Omental fat pad (tissue), 4 donors: ENCODE measurements at places on chromosomes 4 and X. TPM values are rescaled to one million over a fixed set of nuclear protein-coding genes. Genes with fewer than 3 reads are reported as not detected.

VEGFD gene
- total RNA-seq, result 4.5 TPM

DNA sequence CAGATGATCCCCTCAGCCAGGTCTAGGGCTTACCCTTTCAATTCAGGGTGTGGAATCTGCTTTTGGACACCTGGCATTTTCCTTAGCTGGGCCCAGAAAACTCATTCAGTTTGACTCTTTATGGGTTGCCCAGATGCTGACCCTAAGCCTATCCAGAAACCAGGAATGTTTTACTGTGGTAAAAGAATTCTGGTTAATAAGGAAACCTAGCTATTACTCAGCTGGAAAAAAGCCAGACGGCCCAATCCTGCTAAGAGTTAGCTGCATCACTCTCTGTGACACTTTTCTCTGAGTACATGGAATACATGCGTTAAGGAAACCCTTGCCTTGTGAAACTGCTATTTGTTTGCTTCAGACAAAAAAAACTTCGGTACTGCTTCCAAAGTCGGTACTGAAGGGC, 28.0 kb downstream of the ING2 start:
- DNase-seq, result no peak

DNA sequence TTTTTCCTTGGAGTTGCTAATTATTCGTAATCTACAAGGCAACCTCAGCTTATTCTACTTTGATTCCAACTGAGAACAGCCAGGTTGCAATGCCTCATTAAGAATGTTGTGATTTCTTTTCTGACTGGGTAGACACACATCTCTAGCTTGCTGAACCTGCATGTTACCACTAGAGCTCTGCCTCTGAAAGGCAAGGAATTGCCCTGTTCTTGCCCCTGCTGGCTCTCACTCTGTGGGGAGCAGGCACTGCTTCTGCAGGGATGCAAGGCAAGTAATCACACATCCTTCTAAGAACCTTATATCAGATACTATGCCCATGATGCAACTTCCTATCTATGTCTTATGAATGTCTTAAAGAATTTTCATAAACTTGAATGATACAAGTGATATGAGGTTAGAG, 503.2 kb downstream of the PACRGL start:
- no peak for DNase-seq

DNA sequence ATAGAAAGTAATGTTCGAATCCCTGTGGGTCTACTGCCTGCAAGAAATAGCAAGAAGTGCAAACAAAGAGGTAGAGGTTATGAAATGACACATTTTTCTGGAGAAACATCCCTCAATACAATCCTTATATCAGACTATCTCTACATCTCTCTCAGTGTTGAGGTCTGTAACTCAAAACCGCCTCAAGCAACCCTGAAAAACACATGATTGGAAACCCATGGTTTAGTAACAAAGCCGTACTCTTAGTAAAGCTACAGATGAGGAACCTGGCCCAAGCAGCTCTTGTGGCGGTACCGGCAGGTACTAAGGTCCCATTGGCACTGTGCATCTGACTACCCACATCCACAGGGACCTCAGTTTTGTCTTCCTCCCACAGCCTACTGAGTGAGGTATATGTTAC, 53.9 kb downstream of the IRF2 start:
- no peak for DNase-seq

ANTXR2 gene
- total RNA-seq, result 208 TPM

- DNase-seq, result no peak
Measured at GRCh38 chrX:150536455-150537116, 31.8 kb upstream of the MTM1 start.

GUCY1B1 gene
- 5.8 TPM for total RNA-seq

DNA sequence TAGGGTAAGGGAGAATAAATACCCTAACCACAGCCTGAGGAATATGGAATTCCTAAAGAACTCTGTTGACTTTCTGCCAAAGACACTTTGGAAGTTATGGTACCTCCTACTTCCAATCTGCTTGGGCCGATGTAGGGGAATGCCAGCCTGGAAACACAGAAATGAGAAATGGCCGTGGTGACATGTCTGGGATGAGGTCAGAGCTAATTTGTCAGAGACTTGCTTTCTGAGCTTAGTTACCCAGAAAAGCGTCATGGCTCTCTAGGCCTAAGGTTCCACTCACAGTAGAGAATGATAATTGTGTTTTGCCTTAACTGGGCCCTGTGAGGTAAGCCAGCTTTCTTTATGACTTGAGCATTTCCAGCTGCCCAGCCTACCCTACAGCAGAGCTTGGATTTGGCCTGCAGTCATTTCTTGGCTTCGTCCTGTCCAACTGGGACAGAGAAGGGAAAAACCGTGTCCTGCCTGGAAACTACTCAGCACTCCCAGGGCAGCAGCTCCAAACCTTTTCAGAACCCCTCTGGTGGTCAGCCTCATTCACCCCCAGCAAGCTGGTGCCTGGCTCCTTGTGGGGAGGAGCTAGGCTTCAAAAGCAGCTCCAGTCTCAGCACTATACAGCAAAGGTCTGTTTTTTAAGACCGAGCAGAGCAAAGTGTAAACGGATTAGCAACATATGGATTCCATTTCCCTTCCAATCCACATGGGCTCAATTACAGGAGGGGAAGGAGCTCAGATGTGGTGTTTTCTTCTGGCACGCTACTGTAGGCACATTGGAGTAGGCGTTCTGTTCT, 92.3 kb downstream of the RLIM start:
- no peak for DNase-seq

DNA sequence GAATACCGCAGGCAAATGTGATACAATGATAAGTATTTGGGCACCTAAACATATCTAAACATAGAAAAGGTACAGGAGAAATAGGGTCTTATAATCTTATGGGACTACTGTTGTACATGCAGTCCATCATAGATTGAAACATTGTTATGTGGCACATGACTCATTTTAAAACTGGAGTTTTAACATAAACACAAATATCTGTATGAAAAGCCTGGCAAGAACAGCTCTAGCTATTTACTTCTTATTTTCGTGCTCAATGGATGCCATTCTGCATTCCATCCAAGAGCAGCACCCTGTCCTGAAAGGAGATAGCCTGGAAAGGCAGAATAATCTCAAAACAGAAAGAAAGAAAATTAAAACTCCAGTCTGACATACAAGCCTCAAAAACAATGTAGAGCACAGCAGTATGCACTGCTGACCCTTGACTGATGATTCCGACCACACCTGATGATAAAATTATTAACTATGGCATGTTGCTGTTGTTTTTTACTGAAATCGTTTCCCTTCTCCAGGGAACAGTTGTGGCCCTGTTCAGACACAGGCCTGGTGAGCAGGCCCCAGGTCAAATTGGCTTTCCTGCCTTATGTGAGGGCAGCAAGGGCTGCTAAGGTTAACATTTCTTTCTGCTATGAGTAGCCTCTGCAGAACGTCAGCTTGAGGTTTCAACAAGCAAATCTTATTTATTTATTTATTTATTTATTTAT, 152.7 kb downstream of the APBB2 start:
- DNase-seq, result no peak
